ENCODE measurements at places on chromosomes 12 and 14. TPM values are rescaled to one million over a fixed set of nuclear protein-coding genes. Genes with fewer than 3 reads are reported as not detected.

The GMPR2 gene
- 30.3 TPM for total RNA-seq

The LRRC9 gene
- total RNA-seq, result not detected

The SLC25A47 gene
- not detected for total RNA-seq

The SYCP3 gene
- not detected for total RNA-seq

The ALDH2 gene
- 31.1 TPM for total RNA-seq

The NXPH4 gene
- 9.3 TPM for total RNA-seq

The C14orf180 gene
- not detected for total RNA-seq

The ACOT6 gene
- total RNA-seq, result 0.28 TPM

The GPD1 gene
- total RNA-seq, result 0.14 TPM

The HCAR1 gene
- total RNA-seq, result 0.21 TPM

The DEGS2 gene
- total RNA-seq, result 3.4 TPM

The DEPDC4 gene
- total RNA-seq, result 3.1 TPM

The GZMH gene
- not detected for total RNA-seq

The HEBP1 gene
- total RNA-seq, result 13.8 TPM

The PLEK2 gene
- total RNA-seq, result 86.1 TPM

Data from airway epithelial cell (primary cell).